ENCODE measurements at places on chromosomes 3 and 15.
A peak's percentile ranks its signal among the peaks of the same experiment; 100 is the strongest.

- DNase-seq, result no peak
These were observed 7.2 kb upstream of the RARB start for GRCh38 chr3:25420885-25421284.

DNA sequence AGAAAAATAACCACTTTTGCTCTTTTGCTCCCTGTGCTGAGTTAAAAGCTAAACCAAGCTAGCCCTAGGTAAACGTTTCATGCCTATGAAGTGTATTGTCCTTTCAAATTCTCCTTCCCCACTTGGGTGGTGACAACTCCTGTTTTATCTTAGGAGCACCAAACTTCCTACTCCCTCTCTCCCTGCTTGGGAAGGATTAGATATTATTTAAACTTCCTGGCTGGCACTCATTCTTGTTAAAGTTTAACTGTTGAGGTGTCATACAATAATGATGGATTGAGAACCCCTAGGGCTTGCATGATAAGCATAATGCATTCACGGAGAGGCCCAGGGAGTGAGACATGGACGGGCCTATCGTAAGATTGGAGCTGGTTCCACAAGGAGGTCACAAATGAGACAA, 29.5 kb downstream of the B4GALT4 start:
- no peak for DNase-seq

DNA sequence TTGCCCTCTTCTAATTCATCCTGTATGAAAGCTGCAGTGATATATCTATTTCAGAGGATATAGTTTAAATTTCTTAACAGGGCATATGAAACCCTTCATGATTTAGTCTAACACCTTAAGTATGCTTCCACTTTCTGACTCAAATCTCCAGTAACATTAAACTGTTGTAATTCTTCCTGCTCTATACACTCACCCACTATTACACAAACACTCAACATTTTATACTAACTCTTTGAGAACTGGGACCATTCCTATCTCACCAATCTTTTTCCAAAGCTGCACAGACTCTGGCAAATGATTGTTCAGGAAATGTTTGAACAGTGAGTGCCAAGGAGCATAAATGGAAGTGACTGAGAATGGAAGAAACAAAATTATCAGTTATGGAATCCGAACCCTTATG, 560.4 kb upstream of the DPPA4 start:
- DNase-seq, result peak; percentile 2

DNA sequence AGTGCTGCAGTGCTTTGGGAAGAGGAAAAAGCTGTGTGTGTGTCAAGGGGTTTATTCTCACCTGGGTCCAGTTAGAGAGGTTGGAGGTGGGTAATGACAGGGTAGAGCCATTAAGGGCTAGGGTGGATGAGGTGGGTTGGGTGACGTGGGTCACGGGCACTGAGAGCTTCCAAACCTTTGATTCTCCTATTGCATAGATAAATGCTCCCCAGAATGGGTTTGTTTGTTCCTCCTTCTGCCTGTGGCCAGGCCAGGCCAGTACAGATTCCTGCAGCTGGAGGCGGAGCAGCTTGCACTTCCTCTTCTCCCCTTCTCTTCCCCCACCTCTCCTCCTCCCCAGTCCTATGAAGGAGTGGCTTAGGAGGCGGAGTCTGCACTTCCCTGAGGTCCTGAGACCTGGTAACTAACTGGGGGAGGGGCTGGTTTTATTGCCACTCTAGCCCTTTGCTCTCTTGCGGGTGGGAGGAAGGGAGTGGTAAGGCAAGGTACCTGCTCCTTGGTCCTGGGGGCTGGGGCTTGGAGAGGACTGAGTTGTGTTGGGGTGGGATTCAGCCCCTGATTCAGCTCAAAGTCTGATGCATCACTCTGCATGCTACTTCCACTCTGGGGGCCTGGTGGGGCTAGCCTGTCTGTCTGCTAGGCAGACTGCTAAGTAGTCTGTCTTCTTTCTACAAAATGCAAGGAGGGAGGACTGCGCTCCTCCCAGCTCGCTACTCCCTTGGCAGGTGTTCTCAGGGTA, 3.5 kb downstream of the SPINT1 start:
- no peak for DNase-seq

GRCh38 chr3:111979434-111980038, 710 bp downstream of the ABHD10 start:
- DNase-seq, result no peak

DNA sequence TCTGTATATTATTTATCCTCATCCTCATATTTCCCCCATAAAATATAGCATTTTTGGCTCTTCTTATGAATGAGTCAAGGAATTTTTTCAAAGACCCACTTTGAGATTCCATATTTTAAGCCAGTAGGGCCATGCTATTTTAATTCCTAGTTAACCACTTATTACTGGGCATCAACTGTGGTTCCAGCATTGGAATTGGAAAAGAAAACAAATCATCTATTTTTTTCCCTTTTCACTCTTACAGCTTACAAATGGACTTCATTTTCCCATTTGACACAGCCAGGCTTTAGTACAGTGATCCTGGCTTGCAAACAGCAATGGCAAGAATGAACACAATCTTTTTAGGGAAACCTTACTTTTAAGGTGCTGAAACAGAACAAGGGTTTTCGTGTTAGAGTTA, 19.4 kb upstream of the PLCL2 start:
- no peak for DNase-seq

DNA sequence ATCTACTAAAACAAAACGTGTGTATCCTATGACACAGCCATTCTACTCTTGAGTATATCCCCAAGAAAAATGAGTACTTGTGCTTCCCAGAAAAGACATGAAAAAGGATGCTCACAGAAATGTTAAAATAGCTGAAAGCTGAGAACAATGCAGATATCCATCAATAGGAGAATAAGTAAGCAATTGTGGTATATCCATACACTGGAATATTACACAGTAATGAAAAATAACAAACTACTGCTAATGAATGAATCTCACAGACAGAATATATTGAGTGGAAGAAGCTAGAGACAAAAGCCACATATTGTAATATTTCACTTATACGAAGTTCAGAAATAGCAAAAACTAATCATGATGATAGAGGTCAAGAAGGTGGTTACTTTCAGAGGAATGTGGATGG, 83.8 kb upstream of the CTDSPL start:
- DNase-seq, result no peak

- DNase-seq, result no peak
These were observed 362.8 kb upstream of the RGMA start for GRCh38 chr15:93451822-93452221.

All from GM03348 (cell line).